ENCODE measurements at places on chromosomes 4 and X.
A peak's percentile ranks its signal among the peaks of the same experiment; 100 is the strongest.

GRCh38 chr4:39341075-39341725 lies 25.0 kb downstream of the RFC1 start:
- DNase-seq, result no peak

DNA sequence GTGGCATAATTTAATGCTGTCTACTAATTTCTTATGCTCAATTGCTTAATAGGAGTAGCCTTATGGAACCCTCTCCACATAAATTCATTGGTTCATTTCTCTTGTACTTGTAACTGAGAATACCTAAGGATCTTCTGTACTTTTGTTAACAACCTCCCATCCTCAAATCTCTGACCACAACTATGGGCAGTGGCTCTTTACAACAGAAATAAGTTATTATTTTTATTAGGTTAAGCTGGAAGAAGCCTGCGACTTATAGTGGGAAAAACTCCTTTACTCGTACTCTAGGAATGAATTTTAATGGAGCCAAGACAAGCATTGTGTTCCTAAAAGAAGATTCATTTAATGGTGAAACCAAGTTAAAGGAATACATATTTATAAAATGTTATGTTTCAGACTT lies 337.1 kb upstream of the CTSO start:
- no peak for DNase-seq

DNA sequence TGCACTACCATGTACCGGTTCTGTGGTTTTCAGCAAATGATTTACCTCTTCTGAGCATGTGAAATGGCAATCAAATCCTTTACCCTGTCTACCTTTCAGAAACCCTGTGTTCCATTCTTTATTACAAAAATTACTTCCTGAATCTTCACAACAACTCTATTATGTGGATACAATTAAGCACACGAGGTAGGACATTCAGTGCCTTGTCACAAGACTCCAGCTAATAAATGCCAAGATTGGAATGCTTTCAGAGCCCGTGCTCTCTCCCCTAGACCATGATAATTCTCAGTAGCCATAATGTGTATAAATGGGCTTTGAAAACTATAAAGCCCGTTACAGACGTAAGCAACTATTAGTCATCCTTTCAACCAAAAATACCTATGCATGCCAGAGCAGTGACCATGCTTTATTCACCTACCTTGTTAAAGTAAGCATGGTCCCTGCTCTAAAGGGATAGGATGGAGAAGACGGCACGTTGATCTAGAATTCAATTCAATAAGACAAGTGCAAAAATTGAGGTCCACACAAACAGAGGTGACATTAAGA lies 2.4 kb downstream of the RXFP1 start:
- no peak for DNase-seq

DNA sequence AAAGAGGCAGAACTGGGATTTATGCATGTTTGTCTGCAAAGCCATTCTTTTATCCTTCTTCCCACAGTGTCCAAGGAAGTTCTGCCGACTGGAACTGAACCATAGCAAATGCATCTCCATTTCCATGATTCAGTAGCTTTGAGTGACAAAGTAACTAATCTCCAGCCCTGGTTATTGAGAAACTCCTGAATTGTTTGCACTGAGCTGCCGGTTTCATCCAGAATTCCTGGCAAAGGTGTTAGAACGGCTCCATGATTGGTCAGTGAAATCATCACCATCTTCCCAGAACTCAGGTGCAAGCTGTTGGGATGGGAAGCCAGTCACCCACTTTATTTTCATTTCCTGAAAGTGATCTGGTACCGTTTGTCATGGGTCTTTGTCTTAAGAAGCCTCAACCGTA lies 47.0 kb upstream of the SLC34A2 start:
- no peak for DNase-seq

- DNase-seq, result no peak
Observed at GRCh38 chrX:103480526-103480925, 38.8 kb downstream of the RAB40A start.

GRCh38 chr4:91837608-91838029 lies 466.1 kb upstream of the GRID2 start:
- DNase-seq, result peak; percentile 66

GRCh38 chr4:52883707-52884669 lies 21.9 kb downstream of the RASL11B start:
- DNase-seq, result no peak

DNA sequence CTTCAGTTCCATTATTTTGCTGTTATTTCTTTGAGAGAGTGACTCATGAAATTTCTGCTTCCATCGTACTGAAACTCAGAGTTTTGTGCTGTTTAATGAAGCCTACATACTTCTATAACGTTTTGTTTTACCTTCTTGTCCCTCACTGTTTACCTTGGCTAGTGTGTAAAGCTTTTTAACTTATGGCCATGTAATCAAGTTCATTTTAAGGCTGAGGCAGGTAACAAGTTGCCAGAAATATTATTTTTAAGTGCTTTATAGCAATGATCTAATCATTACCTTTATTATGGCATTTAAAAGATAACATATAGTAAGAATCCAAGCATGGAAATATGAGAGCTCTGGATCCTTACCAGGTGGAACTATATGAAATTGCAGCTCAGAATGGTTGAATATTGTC lies 102.3 kb upstream of the FAT1 start:
- DNase-seq, result no peak

- DNase-seq, result peak; percentile 37
Observed at GRCh38 chr4:155954939-155955338, 1.3 kb upstream of the CTSO start.

DNA sequence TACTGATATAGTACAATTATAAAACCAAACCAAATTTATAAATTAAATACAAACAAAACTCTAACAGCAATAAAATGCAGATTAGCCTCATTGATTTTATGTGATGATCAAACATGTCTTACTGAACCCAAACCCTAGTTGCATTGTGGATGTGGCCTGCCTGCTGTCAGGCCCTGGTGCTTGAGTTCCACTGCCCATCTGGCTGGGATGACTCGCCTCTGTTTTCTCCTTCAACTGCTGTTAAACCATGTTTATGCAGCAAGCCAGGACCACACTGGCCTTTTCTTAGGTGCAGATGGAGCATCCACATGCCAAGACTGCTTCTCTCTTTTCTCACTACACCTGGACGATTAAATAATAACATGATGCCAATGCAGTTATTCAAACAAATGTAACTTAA lies 22.6 kb downstream of the NAP1L5 start:
- peak; percentile 50 for DNase-seq

DNA sequence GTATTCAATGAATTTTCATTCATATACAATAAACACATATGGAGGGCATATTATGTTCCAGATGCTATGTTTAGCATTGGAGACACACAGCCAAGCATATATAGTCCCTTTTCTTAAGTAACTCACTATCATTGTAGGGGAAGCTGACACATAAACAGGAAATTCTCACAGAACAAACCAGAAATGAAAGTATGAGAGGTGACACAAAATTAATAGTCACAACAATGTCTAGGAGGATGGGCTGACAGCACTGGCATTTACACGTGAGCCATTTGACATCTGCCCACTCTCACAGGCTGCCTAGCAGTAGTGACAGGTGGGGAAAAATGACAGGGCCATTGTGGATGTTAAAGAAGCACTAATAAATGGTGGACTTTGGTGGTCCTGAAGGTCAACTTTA lies 2.6 kb upstream of the CNOT6L start:
- DNase-seq, result no peak

DNA sequence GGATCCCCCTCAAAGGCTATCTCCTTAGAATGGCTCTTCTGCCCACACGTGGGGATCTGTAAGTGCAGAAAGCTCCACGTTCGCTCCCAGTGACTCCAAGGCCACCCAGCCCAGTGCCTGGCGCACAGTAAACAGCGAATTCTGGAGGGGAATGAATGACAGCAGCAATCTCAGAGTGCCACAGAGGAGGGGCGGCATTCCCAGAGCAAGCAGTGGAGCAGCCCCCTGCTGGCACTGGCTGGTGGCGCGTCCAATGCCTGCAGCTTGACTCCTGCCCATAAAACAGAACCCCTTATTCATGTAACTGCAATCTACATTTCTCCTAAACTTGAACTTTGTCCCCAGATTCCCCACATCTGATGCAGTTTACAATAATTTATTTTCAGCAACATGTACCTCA lies 6.9 kb upstream of the HELT start:
- no peak for DNase-seq

- no peak for DNase-seq
Observed at GRCh38 chrX:77298296-77298695, 148.9 kb upstream of the FGF16 start.

DNA sequence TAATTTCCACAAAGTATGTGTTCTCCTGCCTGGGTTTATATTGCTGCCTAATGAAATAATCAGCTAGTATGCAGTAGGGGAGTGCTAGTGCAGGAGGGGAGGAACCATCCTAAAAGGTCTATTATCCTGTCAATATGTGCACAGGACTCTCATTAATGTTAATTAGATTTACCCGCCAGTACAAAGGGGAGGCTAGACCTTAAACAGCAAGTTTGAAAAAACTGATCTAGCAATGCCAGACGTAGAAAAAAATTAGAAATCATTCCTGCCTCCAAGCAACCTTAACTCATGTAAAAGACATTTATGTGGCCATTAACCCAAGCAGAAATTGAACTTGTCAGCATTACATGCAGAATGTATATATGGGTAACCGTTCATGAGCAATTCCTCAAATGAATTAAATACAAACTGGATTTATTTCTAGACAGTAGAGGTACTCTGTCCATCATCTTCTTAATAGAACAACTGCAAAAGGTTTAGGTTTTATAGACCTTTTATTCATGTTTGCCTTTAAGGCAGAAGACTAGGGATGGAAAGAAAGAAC lies 294.3 kb upstream of the TENM3 start:
- no peak for DNase-seq

Data from choroid plexus epithelial cell (primary cell).